ENCODE measurements at places on chromosomes 12 and 14. TPM values are rescaled to one million over a fixed set of nuclear protein-coding genes. Genes with fewer than 3 reads are reported as not detected.

DNA sequence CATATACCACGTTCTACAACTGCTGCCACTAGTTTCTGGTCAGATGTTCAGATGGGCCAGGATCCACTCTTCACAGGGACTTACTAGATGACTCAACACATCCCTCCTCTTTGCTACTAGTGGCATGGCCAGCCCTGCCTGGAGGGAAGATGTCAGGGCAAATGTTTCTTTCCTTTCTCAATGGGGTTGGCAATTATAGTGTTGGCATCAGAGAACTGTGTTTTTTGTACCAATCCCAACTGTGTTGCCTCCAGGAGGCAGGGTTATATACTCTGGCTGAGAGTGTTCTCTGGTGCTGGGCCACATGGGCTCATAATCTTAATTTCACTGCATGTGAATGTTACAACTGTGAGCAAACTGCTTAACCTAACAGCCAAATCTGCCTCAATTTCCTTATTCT lies 69.9 kb upstream of the AVPR1A start:
- DNase-seq: no peak

- DNase-seq: no peak
Observed at GRCh38 chr14:23018107-23018506, 8.2 kb upstream of the C14orf93 start.

- no peak for DNase-seq
Observed at GRCh38 chr12:125473501-125473900, 408.3 kb downstream of the AACS start.

The IL22 gene
- not detected for total RNA-seq

DNA sequence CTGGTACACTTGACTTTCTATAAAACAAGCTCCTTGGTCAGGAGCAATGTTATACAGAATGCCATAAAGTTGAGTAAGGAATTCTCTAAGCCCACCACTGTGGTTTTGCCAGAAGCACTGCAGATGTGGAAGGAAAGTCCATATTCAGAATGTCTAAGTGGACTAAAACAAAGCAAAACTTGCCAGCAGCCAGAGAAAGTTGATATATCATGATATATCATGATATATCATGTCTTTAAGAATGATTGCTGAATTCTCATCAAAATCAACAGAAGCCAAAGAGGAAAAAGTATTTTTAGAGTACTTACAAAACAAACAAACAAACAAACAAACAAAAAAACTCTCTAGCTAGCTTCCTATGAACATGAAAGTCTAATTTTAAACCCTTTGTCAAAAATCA lies 424.8 kb upstream of the OR4E1 start:
- DNase-seq: no peak

GRCh38 chr12:51863933-51864832 lies 15.7 kb upstream of the FIGNL2 start:
- no peak for DNase-seq

The LRRC10 gene
- total RNA-seq: not detected

DNA sequence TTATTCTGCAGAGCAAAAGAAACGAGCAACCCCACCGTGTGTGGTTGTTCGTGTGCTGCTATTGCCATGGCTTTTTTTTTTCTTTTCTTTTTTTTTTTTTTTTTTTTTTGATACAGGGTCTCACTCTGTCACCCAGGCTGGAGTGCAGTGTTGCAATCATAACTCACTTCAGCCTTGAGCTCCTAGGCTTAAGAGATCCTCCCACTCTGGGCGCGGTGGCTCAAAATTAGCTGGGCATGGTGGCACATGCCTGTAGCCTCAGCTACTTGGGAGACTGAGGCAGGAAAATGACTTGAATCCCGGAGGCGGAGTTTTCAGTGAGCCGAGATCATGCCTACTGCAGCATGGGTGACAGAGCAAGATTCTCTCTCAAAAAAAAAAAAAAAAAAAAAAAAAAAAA lies 144.2 kb downstream of the ESR2 start:
- no peak for DNase-seq

DNA sequence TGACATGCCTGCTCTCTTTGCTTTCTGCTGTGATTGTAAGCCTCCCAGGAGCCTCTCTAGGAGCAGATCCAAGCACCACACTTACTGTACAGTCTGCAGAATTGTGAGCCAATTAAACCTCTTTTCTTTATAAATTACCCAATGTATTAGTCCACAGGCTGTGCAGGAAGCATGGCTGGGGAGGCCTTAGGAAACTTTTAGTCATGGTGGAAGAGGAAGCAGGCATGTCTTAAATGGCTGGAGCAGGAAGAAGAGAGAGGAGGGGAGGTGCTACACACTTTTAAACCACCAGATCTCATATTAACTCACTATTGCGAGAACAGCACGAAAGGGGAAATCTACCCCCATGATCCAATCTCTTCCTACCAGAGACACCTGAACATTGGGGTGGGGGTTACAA lies 108.9 kb downstream of the DERA start:
- no peak for DNase-seq

DNA sequence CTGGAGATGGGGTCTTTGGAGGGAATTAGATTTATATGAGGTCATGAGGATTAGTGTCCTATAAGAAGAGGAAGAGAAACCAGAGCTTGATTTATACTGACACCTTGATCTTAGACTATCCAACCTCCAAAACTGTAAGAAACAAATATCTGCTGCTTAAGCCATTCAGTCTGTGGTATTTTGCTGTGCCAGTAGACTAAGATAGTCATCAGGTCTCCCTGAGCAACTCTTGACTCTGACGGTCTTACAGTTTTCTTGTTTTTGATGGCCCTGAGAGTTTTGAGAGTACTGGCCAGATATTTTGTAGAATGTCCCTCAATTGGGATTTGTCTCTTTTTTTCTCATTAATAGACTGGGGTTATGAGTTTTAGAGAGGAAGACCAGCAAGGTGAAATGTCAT lies 51.7 kb downstream of the TSHR start:
- no peak for DNase-seq

The POTEM gene
- not detected for total RNA-seq

- DNase-seq: no peak
Observed at GRCh38 chr12:55745361-55746173, 2.6 kb downstream of the GDF11 start.

The NRL gene
- 2.0 TPM for total RNA-seq

The TAS2R31 gene
- 9.7 TPM for total RNA-seq

The BCL11B gene
- total RNA-seq: 11.8 TPM

The HOTAIR gene
- total RNA-seq: 1.1 TPM

The STON2 gene
- 60.4 TPM for total RNA-seq

GRCh38 chr14:50082784-50083466 lies 33.4 kb downstream of the VCPKMT start:
- DNase-seq: no peak

DNA sequence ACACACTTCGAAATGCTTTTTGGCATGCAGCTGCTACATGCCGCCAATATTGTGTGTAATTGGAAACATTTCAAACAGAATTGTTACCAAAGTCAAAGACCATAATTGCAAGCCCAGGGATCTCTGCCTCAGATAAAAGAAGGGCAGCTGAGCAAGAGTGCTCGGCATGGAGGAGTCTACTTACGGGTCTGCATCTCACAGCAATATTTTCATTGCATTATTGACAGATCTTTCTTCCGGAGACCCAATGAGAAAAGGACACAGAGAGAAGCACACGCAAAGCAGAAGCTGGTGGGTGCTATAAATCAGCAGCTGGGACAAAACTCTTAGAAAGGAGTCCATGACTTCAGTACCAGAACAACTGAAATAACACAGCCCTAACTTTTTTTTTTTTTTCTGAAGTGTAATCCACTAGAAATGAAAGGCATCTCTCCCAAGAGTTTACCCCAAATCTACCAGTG lies 4.9 kb downstream of the PRICKLE1 start:
- no peak for DNase-seq

GRCh38 chr14:68418174-68419118 lies 374.4 kb downstream of the ZFP36L1 start:
- DNase-seq: no peak

DNA sequence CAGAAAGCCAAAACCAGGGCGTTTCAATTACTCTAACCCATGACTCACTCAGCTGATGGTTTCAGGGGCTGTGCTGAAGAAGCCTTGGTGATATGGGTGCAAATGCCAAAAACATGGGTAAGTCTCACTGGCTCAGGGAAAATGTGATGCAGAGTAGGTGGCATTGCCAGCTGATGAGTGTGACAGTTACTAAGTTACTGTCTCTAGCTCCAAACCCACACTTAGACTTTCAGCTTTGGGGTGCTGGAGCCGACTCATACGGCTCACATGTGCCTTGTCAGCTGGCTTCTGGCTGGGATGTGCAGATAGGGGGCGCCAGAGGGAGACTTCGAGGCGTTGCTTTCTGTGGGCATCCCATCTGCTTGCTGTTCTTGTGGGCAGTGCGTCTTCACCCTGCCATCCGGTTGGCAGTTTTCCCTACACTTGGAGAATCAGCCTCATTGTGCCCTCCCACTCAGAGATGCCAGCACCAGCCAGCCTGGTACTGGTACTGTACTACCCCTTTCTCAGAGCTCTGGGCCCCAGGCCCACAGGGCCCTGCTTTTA lies 11.1 kb upstream of the KRT7 start:
- no peak for DNase-seq

- DNase-seq: no peak
Observed at GRCh38 chr14:53894456-53894855, 62.2 kb downstream of the BMP4 start.

- DNase-seq: no peak
Observed at GRCh38 chr14:25431211-25432076, 381.5 kb upstream of the STXBP6 start.

DNA sequence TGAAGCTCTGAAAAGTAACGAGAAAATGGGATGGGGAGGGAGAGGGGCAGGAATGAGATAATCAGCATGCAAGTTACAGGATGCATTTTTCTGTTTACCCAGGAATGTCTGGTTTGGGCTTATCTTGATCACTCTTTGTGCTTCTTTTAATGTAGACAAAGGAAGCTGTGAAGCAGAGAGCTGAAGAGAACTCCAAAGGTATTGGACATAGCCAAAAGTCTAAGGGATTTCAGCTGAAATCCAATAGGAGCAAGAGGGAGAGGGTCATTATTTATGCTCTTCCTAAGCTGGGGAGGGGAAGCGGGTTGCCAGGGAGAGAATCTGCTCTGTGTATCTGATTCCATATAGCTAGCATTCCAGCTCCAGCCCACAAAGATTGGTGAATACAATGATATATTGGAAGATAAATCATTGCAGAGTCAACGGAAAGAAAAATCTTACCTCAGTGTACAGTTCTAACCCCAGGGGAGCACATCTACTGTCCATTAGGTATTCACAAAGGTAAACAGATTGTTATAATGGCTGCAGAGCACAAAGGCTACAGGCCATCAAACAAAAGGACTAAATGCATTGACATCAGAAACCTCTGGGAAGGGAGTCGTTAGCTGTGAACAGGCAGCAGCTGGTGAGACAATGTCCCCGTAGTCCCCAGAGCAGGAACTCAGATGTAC lies 61.0 kb upstream of the PELI2 start:
- no peak for DNase-seq

- DNase-seq: no peak
Observed at GRCh38 chr12:92695056-92695455, 7.7 kb upstream of the PLEKHG7 start.

DNA sequence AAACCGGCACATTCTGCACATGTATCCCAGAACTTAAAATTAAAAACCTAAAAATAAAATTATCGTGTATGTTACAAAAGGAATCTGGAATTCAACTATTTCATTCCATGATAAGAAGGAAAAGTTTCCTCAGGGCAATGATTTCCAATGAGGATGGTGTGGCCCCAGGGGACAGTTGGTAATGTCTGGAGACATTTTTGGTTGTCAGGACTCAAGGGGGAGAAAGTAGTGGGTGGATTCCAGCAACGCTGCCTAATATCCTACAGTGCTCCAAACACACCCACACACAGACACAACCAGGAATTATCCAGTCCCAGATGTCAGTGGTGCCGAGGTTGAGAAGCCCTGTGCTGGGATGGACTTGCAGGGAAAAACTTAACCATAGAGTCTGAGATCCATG lies 228.3 kb downstream of the TMEM132D start:
- DNase-seq: no peak

GRCh38 chr12:11684393-11684792 lies 34.9 kb downstream of the ETV6 start:
- no peak for DNase-seq

DNA sequence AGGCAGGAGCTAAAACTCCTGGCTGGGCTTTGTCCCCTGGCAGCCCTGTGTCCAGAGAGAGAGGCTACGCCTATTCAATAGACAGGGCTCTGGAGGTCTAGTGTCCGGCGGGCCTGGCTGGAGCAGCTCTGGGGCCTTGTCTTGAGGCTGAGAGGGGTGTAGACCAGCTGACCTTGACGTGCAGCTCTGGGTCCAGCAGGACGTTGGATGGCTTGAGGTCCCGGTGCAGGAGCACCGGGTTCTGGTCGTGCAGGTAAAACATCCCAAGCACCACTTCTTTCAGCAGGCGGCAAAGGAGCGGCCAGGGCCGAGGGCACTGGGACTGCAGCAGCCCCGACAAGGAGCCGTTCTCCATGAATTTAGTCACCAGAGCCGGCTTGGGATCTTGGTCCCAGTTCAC lies 948 bp downstream of the RIPK3 start:
- no peak for DNase-seq

The TMEM229B gene
- total RNA-seq: 0.41 TPM

The SERPINA9 gene
- total RNA-seq: not detected

DNA sequence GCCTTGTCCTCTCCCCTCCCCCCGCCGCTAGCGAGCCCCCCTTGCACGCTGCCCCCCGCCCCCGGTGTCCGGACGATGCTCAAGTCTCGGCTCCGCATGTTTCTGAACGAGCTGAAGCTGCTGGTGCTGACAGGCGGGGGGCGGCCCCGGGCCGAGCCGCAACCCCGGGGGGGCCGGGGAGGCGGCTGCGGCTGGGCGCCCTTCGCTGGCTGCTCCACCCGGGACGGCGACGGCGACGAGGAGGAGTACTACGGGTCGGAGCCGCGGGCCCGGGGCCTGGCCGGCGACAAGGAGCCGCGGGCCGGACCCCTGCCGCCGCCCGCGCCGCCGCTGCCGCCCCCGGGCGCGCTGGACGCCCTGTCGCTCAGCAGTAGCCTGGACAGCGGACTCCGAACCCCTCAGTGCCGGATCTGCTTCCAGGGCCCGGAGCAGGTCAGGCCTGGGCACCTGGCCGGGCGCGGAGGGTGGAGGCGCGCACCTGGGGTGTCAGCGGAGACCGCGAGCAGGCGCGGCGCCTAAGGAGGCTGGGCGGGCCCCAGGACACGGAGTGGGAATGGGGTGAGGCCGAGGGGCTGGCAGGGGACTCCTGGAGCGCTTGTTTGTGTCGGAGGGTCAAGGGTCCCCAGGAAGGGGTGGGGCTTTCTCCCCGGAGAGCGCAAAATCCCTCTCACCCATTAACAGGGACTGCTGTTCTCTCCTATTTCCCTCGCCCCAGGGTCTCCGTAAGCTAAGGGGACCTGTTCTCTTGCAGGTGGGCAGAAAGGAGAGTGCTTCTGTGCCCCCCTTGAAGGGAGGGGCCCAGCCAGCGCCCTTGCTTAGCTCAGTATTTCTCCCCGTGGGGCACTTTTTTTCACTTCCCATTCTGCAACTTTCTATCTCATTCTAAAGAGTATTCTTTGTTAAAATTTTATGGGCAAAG lies 810 bp downstream of the MARCHF9 start:
- DNase-seq: no peak

The SLC17A8 gene
- 0.66 TPM for total RNA-seq

- DNase-seq: no peak
Observed at GRCh38 chr14:53888535-53889386, 67.9 kb downstream of the BMP4 start.

The VRTN gene
- total RNA-seq: not detected

GRCh38 chr12:115341442-115341841 lies 657.5 kb upstream of the TBX3 start:
- DNase-seq: no peak

The ABCD2 gene
- 0.34 TPM for total RNA-seq

The TSHR gene
- not detected for total RNA-seq

The KRT77 gene
- total RNA-seq: not detected

GRCh38 chr12:131264635-131265034 lies 310.9 kb downstream of the ADGRD1 start:
- DNase-seq: no peak

The SPX gene
- not detected for total RNA-seq
